T-helper 1 cell (primary cell): ENCODE measurements at places on chromosomes 3 and 15.
A peak's percentile ranks its signal among the peaks of the same experiment; 100 is the strongest.

DNA sequence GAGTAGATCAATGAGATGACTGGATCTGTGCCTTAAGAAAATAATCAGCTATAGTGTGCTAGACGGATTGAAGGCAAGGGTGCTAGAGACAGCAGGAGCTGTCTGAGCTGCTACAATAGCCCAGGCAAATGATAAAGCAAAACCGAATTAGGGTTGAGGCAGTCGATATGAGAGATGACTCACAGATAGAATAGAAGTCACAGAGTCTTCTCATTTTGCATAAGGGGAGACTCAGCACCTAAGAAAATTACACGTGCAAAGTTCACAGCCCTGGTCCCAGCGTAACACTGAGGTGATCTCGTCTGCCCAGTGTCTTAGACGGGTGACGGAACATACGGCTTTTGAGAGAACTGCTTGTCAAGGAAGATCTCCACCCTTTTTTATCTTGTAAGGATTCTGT, 11.6 kb downstream of the LPP start:
- no peak for DNase-seq

GRCh38 chr3:161745741-161746140, 249.1 kb downstream of the OTOL1 start:
- no peak for DNase-seq

DNA sequence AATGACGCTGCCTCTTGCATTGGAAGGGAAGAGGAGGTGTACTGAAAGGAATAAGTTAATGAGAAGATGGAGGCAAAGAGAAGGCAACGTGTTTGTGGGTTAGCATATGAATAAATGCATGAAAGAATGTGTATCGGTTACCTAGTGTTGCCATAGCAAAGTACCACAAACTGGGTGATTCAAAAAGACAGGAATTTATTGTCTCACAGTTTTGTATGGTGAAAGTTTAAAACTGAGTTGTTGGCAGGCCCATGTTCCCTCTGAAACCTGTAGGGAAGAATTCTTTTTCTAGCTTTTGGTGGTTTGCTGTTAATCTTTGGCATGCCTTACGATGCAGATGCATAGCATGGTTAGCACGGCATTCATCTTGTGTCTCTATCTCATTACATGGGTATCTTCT, 729.9 kb downstream of the MECOM start:
- DNase-seq = no peak

GRCh38 chr15:77309392-77309791, 110.5 kb downstream of the PEAK1 start:
- DNase-seq = no peak

- DNase-seq = no peak
These were observed 69.1 kb downstream of the HERC2 start for GRCh38 chr15:28252831-28253230.

DNA sequence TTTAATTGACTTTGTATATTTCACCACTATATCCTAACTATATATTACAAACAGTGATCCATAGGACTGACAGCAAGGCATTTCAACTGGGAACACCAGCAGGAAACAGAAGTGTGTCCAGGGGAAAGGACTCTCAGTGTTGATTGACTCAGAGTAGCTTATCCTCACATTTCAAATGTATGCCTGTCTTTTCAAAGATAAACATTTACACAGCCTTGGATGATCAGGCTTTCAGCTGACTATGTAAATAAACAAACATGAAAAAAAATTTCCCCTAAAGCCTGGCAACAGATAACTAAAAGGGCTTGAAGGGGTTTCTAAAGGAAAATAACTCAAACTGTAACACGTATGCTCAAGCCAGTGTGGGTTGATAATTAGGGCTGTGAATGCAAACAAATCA, 321.8 kb downstream of the TBC1D5 start:
- DNase-seq = no peak

DNA sequence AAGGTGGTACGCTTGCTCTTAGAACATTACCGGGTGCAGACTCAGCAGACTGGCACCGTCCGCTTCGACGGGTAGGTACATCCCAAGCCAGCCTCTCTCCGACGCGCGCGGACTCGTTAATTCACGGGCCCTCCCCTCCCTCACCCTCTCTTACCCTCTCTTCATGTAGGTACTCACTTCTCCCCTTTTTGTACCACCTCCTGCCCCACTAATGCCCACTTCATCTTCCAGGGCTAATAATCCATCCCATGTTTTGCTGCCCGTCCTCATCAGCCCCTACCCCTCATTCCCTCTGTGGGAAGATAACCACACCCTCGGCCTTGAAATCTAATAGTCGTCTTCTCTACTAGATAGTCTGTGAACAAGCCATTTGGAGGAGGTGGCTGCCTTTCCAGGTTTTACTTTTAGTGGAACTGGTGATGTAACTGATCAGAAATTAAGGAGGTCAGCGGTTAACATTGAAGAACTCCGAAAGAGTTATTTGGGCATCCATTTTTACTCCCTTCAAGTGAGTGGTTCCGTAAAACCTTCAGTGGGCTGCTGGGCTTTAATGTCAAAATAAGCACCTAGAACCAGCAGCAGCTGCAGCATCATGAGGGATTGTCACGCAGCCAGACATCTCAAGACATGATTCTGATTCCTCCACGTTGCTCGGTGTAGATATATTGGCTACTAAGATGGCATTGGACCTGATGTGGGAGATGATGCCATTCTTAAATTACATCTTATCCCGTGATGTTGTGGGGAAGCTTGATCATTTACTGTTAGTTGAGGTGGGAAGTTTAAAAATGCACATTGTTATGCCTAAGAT, 1.3 kb downstream of the FEM1B start:
- no peak for DNase-seq

DNA sequence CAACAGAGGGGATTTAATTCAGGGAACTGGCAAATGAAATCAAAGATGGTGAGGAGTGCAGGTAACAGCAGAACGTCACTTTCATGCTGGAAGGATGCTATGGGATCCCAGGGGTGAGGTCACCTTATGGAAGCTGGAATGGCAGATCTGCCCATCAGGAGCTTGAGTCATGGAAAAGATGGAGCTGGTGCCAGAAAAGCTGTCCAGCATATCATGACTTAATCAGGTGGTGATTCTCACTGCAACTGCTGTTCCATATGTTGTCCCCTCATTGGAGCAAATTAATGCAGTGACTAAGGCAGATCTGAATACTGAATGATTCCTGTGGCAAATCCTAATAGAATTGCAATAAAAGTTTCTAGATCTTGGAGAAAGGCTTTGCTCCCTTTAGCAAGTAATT, 38.4 kb downstream of the HHLA2 start:
- DNase-seq = no peak

DNA sequence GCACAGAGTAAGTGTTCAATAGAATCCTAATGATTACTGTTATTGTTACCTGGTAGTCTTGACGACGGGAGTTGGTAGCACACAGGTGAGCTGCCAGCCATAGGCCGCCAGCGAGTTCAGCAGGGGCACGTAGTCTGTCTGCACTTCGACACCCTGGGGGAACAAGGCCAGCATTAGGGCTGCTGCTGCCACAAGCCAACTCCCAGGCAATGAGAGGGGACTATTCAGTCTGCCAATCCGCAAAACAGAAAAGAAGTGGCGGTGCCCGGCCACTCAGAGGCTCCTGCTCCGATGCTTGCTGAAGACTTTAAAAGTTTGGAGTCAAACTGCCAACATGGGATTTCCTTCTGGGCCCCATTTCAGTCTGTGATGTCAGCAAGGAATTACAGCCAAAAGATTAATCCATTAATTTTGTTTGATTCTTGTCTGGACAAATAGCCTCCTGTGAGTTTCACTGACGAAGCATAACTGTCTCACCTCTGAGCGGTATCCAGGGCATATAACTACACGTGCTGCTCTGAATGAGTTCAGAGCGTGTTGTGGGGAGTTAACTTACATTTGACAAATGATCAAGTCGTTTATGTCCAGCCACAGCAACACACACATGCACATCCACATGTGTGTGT, 61.8 kb downstream of the OXNAD1 start:
- DNase-seq = no peak

DNA sequence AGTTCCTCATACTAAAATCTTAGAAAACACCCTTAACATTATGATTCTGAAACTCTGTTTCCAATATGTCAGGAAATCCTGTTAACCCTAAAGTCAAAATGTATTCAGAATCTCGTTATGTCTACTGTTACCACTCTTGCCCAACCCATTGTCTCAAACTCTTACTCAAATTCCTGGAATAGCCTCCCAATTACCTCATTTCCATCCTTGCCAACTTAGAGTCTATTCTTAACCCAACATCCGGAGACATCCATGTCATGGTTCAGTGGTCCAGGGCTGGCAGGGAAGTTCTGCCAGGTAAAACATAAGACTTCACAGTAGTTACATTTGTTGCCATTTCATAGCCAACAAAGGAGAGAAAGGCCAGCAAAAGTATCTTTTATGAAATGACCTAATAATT, 593.9 kb downstream of the PYDC2 start:
- DNase-seq = no peak

DNA sequence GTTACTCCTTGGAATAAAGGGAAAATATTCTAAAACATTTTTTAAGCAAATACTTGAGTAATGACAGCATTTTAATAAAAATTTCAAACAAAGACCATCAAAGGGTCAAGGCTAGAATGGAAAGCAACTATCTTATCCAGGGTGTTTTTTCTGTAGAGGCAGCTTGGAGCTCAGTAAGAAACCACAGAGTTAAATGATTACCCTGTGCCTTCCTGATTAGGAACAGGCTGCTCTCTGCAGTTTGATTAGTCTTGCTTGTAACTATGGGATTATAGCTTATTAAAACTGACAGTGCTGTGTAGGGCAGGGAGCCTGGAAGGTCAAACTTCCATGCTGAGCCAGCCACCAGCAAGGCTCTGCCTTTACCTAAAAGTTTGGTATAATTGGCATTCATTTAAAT, 33.1 kb downstream of the QTRT2 start:
- no peak for DNase-seq

- DNase-seq = peak; percentile 57
These were observed 3.1 kb downstream of the KAT2B start for GRCh38 chr3:20043396-20043795.

DNA sequence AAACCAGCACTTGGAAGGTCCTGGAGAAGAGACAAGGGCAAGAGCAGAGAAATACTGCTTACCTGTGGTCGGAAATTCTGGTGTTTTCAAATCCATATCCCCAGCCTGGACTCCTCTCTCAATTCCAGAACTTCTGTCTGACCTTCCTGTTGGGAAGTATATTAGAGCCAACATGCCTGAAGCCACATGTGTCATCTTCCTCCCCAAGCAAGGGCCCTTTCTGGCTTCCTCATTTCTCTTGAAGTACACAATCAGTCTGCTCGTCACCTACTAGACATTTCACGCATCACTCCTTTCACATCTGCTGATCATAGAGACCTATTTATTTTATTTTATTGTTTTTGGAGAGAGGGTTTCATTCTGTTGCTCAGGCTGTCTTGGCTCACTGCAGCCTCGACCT, 8.4 kb downstream of the PARP14 start:
- no peak for DNase-seq

GRCh38 chr3:185507883-185508282, 9.0 kb upstream of the TMEM41A start:
- DNase-seq = no peak

DNA sequence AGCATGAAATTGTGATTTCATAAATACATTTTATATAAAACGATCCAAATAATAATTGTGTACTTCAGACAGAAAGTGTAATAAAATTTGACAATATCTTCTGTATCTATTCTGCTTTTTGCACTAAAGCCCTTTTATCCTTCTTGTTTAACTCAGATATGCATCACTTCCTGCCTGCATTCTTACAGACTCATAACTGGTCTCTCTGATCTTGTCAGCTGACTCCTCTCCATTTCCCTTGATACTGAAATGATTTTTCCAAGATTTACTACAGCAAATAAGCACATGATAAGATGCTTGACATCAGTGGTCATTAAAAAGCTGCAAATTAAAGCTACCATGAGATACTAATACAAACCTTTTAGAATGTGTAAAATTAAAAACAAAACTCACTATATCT, 25.3 kb upstream of the SI start:
- no peak for DNase-seq

DNA sequence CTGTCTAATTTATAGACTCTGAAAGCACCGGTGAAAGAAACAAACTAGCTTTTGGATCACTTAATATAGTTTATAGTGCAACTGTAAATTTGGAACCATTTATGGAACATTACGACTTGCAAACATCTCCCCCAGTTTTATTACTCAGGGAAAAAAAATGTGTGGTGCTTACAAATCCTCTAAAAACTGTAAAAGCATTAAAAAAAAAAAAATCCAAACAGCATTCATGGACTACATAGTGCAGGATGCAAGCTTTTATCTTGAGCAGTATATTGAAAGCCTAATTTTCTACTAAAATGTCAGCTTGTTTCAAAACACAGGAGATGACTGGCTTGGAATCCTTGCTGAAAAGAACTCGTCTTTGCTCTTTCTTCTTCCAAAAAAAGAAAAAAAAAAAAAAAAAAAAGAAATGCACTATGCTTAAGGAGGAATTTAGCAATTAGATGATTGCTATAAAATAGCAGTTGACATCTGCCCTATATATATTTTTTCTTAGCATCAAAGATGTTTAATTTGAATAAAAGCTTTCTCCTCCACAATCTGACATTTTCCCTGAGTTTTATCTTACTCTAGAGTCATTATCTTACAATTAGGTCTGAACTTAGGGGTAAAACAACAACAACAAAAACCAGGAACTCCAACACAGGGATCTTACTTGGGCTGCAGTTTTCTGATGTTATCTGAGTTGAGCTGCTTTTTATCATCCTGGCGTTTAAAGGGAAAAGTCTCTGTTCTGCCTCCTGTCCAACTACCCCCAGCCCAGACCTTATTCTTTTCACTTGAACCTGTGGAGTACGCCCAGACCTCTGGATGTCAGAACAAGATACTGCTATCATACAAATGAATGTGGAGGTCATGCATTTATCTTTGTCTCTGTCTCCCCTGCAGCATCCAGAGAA, 62.6 kb upstream of the PDZRN3 start:
- DNase-seq = no peak
